ENCODE measurements at places on chromosomes 4 and X.

DNA sequence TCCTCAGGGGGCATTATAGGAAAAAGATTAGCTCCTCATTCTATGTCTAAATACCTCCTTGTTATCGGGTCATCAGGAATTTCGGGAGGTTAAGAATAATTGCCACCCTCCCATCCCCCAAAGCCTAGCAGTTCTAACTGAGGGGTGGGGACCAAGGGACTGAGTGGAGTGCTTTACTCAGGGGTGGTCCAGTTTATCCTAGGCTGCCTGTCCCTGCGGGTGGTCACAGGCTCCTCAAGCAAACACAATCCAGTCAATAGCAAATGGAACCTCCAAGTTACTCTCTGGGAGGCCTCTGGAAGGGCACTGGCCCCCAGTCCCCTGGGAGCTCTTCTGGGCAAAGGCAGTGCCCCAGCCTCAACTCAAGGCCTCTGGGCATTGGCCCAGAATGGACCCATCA is 6.7 kb downstream of the ELF4 start:
- no peak for DNase-seq

GRCh38 chrX:33194876-33195433 is 16.4 kb downstream of the DMD start:
- peak; percentile 14 for DNase-seq

DNA sequence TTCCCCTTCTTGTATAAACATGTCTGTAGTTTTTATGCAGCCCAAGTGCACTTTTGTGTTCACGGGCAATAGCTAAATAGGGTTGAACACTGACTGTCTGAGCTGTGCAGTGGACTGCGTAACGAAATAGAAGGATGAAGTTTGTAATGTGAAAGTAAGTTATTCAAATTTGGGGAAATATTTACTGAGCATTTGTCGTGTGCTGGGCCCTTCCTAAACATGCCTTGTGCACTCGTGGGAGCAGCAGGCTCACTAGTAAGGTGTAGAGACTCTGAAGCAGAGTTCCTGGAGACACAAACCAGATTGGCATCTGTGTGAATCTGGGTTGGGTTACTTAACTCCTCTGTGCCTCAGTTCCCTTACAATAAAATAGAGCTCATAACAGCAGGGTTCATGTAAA is 51.7 kb upstream of the C1QTNF7 start:
- DNase-seq = no peak

- no peak for DNase-seq
These were observed 175.8 kb upstream of the GALNT7 start for GRCh38 chr4:172992648-172993378.

- no peak for DNase-seq
These were observed 670.6 kb upstream of the ATOH1 start for GRCh38 chr4:93157986-93158385.

GRCh38 chr4:64713256-64713840 is 304.1 kb upstream of the TECRL start:
- DNase-seq = peak; percentile 31

DNA sequence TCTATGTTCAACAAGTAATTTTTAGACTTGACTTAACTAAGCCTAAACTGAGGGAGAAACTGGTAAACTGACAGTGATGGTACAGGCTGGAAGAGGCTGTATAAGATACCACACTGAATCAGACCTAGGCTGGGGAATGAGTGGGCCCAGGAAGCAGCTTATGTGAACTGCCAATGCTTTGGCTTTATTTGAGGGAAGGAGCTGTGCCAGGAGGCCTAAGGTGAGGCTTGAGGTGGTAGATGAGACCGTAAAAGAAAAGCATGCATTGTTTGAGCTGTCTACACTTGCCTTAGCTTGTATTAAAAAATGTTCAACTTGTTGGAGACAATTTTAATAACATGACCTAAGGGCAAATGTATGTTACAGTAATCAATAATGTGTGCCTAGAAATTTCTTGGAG is 96.2 kb downstream of the RS1 start:
- DNase-seq = no peak

GRCh38 chrX:111254896-111255693 is 15.2 kb downstream of the CAPN6 start:
- DNase-seq = peak; percentile 9

- DNase-seq = no peak
These were observed 53.0 kb downstream of the SEPTIN11 start for GRCh38 chr4:77002321-77003107.

- DNase-seq = no peak
These were observed 100.0 kb downstream of the HMX1 start for GRCh38 chr4:8771666-8772065.

DNA sequence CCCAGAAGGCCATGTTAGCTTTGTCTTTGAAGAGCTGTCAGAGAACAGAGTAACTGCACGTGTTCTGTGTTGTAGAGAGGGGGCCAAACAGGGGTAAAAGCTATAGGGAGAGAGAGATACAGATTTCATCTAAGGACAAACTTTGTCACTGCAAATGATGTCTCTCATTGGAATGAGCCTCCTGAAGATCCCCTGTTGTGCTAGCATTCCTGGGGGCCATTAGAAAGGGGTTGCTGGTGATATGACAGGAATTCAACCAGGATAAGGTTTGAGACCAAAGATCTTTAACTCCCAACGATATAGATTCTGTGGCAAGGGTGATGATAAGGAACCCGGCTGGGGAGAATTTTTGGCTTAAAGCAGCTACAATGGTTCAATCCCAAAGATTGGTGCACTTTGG is 16.8 kb downstream of the MID1 start:
- DNase-seq = peak; percentile 19

GRCh38 chr4:121177246-121178137 is 13.4 kb upstream of the TNIP3 start:
- DNase-seq = no peak

DNA sequence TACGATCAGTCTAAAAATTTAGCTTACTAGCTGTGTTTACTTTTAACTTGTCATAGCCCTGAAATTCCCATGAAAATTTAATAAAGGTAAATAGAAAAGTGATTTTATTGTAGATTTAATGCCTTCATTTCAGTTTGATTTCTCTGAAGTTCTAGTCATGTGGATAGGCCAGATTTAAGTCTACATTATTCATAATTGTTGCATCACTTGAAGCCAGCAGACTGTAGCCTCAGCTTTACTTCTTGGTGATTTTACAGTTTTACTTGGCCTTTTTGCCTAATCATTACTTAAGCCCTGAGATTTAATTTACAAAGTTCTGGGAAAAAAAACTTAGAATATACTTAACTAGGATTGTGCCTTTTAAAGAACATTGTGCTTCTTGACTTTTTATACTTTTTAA is 73.5 kb upstream of the FHDC1 start:
- DNase-seq = no peak

DNA sequence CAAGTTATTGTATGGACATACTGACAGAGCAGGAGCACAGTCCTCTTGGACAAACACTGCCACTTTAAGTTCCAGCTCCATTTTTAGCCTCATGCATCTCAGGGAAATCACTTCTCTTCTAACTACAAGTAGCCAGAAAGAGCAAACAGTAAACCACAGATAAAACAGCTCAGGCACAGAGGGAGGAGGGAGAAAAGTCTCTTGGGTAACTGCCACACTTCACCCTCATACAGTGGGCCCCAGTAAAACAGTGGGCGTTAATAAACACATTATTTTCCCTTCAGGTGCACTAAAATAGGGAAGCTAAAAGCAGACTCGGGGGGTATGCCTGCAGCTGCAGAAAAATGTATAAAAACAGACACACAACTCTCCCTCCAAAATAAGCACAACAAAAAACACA is 21.6 kb downstream of the CD38 start:
- DNase-seq = no peak

- no peak for DNase-seq
These were observed 40.1 kb downstream of the STIM2 start for GRCh38 chr4:26900765-26901164.

DNA sequence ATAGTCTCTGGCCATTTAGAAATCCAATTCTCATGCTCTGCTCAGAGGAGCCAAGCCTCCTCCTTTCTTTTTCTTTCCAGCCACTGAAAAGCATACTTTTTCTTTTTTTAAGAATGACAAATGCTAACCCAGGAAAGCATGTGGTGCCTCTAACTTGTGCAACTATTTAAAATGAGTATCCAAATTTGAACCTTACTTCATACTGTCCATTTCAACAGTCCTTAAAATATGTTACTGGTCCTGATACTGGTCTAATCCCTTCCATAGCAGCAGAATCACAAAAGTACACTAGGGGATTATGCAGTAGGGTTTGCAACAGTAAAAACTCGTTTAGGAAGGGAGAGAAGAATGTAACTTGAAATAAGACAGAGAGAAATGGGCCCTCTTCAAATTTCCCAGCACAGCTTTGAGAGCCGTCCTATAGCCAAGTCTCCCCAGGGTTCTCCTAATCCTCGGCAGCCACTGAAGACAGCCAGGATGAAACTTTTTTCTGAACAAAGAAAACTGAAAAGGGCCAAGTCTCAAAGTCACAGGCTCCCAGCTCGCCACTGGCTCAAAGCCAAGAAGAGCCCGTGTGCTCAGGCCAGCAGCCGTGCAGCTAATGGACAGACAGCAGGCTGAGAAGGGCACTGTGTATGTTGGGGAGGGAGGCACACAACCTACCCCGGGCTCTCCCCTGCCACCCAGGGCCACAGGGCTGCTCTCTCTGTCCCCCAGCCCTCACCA is 39.5 kb downstream of the GPC4 start:
- no peak for DNase-seq

- DNase-seq = no peak
These were observed 2.3 kb downstream of the SH3TC1 start for GRCh38 chr4:8201321-8201781.

DNA sequence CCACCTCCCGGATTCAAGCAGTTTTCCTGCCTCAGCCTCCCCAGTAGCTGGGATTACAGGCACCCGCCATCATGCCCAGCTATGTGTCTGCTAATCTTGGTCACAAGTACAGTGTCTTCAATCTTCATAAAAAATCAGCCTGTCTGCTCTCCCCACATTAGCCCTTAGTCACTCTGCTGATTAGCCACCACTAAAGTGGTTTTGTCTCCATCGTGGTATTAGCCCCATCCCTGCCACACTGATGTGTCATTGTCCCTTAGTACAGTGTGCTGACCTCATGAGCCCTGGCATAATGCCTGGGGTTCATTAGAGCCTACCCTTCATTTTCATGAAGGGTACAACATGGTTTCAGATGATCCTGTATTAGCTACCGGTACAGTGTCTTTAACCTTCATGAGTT is 49.9 kb downstream of the ZNF157 start:
- no peak for DNase-seq

DNA sequence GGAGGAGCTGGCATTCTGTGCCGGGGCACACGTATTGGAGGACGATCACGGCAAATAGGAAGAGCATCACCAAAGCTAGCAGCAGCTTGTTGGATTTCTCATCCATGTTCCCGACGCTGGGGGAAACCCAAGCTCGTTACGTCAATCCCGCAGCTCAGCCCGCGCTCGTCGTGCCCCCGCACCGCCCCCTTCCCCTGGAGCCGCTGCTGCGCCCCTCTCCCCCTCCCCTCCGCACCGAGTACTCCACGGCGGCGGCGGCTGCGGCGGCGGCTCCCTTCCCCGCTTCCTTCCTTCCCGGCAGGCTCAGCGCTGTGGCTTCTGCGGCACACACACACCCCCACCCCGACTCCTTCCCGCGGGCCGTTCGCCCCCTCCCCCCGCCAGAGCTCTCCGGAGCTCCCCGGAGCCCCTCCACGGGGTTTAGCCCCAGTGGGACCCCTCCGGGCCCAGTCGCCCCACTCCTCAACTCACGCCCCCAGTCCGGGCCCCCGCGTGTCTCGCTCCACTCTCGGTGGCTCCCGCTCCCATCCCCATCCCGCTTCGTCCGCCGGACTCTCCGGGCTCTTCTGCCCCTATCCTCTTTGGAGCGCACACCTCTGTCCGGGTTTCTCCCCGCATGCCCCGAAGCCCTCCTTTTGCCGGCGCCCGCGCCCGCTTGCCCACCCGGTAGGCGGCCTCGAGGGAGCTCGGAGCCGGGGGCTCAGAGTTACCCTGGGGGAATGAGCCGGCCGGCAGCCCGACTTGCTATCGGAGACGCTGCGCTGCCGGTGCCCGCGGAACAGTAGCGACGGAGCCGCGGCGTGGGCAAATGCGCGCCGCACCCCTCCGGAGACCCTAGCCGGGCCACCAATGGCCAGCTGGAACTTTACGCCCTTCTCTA is 978 bp downstream of the HS6ST2 start:
- DNase-seq = peak; percentile 2

- no peak for DNase-seq
These were observed 212.4 kb upstream of the MAMLD1 start for GRCh38 chrX:150150780-150151125.

GRCh38 chrX:118216087-118216486 is 99.5 kb upstream of the KLHL13 start:
- no peak for DNase-seq

- DNase-seq = no peak
These were observed 55.5 kb upstream of the PROM1 start for GRCh38 chr4:16139066-16139945.

DNA sequence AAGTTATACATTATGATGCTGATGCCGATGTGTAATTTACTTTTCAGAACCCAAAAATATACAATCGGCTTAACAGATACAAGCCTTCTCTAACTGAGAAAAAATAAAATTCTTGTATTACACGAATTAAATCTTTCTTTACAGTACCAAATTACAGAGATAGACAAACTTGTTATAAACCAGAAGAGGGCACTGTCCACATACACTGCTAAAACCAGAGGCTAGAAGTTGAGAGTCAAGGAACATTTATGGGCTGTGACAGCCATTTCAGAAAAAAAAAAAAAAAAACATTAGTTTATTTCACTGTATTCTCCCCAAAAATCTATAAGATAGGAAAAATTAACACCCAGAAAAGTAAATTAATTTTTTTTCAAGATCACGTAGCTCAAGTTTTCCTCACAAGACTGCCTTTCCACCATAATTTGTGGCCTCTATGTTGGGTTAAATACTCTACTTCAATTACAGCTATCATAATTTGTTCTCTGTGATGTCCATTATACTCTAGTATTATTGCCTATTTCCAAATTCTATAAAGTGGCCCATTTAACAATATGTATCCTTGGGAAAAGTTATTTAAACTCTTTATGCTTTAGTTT is 12.0 kb downstream of the EREG start:
- peak; percentile 56 for DNase-seq

DNA sequence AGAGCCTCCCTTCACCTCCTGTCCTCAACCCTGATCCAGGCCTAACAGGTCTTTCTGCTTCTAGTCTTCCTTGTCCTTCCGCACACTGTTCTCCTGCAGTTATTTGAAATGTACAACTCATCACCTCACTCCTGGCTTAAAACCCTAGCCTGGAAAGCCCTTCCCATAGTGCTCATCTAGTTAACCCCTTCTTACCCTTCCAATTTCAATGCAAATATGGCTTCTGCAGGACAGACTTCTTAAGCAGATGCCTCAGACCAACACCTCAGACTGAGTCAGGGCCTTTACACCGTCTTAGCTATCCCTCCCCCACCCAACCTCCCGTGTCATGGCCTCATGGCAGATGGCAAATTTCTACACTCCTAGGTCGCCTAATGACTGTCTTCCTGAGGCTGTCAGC is 130.4 kb downstream of the BCOR start:
- DNase-seq = no peak

GRCh38 chr4:112865443-112865842 is 184.0 kb upstream of the ANK2 start:
- DNase-seq = peak; percentile 20

DNA sequence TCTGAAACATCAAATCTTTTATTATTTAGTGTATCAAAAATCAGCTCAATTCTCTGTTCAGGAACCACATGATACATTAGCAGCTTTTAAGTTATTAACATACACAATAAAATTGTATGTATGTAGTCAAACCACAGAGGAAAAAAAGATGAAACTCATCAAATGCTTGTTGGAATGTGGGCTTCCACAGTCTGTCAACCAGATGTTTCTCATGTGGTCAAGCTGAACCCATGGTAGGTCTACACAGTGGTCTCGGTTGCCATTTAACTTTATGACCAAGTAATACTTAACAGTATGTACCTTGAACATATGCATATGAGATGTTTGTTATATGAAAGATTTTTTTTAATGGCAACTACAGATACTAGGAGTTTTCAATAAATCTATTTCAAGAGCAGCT is 427.8 kb downstream of the IL15 start:
- peak; percentile 36 for DNase-seq

Measured in fibroblast of skin of right quadriceps (primary cell).